ENCODE measurements at places on chromosomes 5 and 9. TPM values are rescaled to one million over a fixed set of nuclear protein-coding genes. Genes with fewer than 3 reads are reported as not detected.
A peak's percentile ranks its signal among the peaks of the same experiment; 100 is the strongest.

Gene ARID3C
- polyA plus RNA-seq, result not detected

DNA sequence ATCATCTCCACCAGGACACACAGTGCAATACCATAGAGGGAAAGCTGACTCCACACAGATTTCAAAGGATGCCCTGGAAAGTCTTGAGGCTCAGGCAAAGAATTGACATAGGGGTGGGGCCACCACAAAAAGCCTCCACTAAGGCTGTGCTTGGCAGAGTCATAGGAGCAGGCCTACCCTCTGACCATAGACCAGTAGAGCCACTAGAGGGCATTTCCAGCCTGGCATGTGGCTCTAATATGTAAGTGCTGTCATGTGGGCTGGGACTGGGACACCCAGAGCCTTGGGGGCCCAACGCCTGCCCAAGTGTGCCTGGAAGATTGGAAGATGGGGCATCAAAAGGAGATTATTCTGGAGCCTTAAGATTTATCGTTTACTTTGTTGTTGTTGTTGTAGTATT is 726.0 kb downstream of the DNAH5 start:
- no peak for DNase-seq

DNA sequence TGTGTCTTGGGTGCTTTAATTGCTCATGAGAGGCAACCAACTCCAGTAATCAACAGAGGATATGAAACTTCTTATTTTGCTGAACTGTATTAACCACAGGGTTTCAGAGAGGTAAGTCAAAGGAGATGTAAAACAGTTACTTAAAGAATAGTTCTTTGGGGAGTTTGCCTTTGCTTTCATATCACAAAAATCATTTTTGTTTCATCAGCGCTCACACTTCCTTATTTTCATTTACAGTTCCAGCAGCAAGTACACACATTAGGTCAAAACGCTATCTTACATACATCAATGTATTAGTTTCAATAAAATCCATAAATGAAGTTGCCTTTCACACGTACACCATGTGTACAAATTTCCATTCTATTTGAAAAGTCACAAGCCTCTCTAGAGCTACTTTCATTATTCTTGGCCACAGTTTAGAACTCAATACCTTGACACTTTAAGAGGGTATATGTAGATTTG is 50.1 kb downstream of the ST8SIA4 start:
- DNase-seq, result no peak

DNA sequence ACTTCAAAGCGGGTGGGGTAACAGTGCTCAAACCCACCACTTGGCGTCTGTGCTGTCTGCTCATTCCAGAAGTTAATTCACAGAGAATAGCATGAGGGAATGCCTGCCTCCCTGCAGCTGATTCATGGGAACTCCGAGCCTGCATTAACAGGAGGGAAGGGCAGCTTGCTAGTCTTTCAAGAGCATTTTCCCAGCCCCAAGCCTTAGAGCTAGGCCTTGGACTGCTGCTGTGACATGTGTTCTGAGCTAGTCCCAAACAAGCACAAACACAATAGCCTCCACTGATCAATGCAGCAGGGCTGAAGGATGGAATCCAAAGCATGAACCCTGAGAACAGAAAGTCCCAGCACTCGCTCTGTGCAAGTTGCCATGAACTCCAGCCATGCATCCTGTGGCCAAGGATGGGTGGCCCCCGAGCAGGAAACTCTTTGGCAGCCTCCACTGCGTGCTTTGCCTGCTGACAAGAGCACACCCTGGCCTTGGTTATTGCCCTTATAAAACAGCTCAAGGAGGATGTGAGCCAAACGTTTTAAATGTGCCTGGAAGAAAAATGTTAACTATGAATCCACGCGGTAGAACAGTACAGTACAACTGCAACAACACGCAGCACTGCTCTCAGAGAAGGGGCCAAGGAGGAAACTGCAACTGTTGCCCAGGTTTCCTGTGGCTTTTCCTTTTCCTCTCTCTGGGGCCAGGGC is 653.1 kb upstream of the KLF4 start:
- DNase-seq, result peak; percentile 78

Gene UGT3A1
- polyA plus RNA-seq, result not detected

DNA sequence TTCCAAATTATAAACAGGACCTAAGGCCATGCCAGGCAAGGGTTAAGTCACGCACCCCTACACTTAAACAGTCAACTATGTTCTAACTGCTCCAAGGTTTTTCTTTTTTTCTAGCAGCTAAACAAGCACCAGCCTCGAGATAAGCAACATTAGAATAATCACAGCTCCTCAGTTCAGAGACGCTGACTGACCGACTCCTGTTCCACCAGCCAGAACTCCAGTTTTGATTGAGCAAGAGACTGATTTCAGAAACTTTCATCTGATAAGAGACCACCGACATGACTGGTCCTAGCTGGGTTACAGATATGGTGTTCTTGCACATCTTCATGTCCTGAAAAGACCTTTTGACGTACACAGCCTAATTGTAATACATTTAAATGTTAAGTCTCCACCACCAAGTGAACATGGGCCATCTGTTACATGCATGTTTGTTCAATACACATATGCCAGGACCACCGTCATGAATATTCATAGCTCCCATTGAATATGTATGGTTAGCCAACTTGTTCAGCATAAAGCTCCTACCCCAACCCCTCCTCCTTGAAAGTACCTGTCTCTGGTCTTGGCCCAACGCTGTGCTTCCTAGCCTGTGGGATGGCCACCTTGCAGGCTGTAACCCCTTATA is 23.7 kb upstream of the OTULINL start:
- no peak for DNase-seq

DNA sequence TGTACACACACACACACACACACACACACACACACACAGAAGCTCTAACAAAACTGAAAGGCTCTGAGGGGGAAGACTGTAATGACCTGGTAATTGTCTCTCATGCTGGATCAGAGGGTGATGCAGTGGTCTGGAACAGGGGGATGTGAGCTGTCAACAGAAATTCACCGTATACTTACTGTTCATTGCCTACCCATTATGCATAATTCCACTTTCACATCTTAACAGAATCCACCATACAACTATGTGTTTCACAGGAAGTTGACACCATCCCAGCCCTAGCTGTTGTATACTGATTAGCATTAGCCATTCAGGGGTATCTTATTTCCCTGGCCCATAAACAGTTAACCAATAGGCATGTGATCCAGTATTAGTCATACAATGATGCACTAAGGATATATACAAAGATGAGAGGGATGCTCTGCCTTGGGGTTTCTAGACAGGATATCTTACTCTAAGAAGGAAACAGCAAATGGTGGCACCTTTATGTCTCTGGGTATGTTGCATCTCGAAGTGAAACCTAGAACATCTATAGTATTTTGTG is 396.5 kb upstream of the BRINP1 start:
- no peak for DNase-seq

GRCh38 chr5:16574789-16575721 is 41.7 kb downstream of the RETREG1 start:
- DNase-seq, result peak; percentile 75

DNA sequence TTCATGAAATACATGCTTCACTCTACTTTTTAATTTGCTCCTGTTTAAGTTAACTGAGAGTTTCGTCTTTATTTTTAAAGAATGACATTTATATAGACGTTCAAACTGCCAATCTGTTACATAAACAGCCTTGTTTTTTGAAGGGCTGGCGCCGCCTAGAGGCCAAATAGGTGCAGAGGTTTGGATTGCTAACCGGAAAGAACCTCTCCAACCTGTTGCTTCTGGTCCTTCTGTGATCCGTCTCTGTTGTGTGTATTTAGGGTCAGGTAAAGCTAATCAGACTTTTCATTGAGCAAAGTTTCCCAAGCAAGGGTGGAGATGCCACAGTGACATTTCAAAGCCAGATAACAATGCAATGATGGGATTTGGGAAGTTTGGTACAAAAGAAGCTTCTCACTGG is 39.5 kb upstream of the GLIS3 start:
- peak; percentile 76 for DNase-seq

- DNase-seq, result no peak
Observed at GRCh38 chr9:16266648-16267276, 603.7 kb downstream of the BNC2 start.

DNA sequence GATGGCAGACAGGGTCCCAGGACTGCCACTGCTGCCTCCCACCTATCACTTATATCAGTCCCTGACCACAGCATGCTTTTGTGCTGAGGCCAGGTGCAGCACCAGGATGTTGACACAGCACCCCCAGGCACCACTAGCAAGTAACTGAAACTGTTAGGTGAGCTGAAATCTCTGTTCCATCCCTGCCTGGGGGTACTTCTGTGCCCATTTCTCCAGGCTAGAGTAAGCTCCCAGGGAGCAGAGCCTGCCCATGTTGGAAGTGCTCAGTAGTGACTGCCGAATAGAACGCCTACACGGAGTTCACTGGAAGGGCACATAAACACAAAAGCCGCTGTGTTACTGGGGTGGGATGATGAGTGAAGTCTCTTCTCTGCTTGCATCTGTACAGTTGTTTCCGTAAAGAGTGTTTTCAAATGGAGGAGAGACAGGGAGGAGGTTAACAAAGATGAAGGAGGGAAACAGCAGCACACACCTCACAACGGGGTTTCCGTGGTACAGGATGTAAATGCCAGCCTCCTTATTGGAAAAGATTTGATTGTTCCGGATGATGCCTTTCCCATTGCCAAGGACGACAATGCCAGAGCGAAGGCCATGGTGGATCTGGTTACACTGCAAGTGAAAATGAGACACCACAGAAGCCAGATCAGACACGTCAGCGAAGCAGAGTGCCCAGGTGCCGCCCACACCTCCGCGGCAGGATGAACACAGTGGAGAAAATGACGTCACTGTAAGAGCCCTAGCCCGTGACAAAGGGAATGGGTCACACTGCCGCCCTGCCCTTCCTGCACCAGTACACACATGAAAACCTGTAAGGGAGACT is 43.1 kb downstream of the POLR1E start:
- peak; percentile 27 for DNase-seq

Gene C5orf52
- not detected for polyA plus RNA-seq

Gene FRMD3
- 0.19 TPM for polyA plus RNA-seq

DNA sequence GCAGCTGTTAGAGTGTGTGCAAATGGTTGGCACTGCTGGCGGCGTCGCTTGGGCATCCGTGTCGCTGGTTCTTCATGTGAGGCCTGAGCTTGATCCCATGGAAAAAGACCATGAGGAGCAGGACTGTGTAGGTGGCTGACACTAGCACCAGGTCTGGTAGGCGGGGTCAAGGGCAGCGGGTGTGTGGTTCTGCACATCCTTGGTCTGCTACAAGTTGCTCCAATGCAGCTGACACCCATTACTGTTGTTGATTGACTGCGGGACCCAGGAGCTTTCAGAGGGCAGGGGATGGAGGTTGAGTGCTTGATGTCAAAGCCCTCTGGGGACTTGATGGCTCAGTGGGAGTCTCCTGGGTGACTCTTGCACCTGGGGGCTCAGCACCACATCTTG is 29.0 kb upstream of the PITX1 start:
- DNase-seq, result no peak

- peak; percentile 51 for DNase-seq
Observed at GRCh38 chr5:176427971-176428370, 11.6 kb upstream of the CLTB start.

Gene TMEM215
- not detected for polyA plus RNA-seq

GRCh38 chr9:122315534-122315933 is 50.9 kb downstream of the MRRF start:
- no peak for DNase-seq

All from fibroblast of lung (primary cell).